ENCODE measurements at places on chromosomes 16 and 17.

GRCh38 chr17:8057691-8058114 lies 18.8 kb downstream of the ALOX15B start:
- peak; percentile 43 for DNase-seq

GRCh38 chr17:77944390-77945222 lies 13.9 kb upstream of the TNRC6C start:
- DNase-seq, result no peak

- no peak for DNase-seq
These were observed 741 bp upstream of the TLCD3A start for GRCh38 chr17:731644-732066.

DNA sequence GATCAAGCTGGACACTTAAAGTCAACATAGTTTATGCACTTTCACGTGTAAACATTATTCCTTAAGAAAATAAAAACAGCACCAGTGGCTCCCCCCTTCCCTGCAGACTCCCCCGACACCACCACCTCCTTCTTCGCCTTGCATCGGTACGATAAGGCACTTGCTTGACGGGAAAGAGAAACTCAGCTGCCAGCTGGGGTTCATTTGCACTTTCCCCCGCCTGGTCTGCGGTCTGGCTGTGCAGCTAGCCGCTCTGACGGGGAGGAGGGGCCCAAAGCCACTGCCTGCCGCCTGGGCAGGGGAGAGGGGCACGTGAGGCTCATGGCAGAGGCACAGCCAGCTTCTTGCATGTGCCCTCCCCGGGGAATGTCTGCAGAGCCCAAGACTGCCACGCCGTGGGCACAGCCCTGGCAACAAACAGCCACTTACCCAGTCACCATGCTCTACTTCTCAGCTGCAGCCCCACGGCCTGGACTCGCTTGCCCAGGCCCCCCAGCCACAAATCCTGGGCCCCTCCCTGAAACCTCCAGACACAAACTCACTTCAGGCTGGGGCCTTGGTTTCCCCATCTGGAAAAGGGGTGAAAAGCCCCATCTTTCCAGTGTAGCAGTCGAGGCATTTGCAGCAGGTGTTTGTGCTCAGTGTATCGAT lies 16.5 kb upstream of the PRM1 start:
- peak; percentile 26 for DNase-seq

DNA sequence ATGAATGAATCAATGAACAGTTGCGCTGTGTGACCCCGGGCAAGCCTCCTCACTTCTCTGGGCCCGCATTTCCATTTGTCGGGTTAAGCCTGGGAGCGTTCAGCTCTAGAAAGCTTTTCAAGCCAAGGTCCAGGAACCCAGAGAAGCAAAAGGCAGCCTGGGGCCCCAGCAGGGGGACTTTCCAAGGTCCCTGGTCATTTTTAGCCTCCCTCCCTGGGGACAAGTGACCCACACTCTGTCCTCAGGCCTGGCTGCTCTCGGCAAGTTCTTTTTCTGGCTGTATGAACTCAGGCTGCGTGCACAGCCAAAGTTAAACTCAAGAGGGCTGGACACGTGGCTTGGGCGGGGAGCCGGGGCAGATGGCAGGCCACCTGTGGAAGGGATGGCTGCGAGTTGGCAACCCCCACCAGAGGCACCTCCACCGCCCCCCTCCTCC lies 41.4 kb upstream of the CIBAR2 start:
- DNase-seq, result no peak

DNA sequence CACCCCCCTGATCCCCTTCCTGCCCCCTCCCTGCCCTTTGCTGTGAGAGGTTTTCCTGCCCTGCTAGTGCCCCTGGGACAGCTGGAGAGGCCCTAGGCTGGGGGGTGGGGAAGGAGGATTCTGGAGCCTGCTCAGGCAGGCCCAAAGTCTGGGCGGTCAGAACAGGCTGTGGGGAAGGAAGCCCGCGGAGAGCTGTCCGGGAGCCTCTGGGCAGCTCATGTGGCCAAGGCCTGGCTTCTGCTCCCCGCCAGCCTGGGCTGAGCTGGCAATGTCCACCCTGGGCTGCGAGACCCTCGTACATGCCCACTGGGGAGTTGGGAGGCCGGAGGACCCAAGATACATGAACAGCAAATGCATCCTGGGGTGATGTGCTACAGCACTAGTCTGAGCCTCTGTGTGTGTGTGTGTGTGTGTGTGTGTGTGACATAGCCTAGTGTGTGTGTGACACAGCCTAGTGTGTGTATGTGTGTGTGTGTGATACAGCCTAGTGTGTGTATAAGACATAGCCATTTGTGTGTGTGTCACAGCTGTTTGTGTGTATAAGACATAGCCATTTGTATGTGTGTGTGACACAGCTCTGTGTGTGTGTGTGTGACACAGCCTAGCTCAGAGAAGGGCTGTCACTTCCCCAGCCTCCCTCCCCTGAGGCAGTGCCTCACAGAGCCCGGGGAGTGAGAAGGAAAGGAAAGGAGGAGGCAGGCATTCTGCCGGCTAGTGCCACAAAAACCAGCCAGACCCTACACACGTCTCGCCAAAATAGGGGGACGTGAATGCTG lies 201.4 kb upstream of the CIBAR2 start:
- no peak for DNase-seq

DNA sequence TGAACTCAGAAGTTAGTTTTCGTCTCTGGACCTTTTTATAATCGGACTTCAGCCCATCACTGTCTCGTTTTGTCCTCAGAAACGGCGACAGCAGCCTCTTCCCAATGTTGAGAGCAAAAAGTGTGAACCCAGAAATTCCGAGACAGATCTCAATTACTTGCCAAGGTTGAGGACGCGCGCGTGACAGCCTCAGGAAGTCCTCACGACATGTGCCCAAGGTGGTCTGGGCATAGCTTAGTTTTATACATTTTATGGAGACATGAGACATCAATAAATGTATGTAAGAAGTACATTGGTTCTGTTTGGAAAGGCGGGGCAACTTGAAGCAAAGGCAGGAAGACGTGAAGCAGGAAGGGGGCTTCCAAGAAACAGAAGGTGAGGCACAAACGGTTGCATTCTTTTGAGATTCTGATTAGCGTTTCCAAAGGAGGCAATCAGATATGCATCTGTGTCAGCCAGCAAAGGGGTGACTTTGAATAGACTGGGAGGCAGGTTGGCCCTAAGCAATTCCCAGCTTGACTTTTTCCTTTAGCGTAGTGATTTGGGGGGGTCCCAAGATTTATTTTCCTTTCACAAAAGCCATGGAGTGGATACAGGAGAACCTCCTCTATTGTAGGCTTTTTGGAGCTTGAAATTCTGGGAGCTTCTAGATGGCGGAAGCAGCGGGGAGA lies 583 bp upstream of the ZNF747 start:
- no peak for DNase-seq

DNA sequence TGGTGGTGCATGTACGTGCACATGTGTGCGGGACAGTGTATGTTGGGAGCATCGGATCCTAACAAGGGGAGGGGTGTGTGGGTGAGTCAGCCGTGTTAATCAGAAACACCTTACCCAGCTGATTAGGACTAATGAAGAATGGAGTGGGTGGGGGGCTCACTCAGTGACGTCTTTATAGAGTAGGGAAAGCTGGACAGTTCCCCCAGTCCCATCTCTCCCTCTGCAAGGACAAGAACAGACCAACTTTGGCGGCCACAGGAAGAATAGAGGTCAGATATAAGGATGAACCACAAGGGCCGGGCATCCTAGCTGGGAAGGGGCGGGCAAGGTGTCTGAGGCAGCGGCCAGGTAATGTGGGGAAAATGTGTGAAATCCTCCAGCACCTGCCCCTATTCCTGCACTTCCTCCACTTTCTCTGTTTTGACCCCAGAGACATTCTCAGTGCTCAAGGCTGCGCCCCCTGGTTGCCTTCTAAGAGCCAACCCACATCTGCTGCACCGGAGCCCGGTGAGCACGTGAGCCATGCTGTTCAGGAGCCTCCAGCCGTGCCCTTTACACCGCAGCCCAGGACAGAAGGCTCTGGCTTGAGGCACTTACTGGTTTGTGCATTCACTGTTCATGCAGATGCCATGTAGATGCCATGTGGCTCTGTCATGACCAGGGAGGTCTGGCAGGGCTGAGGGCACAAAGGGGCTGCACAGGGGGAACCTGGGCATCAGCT lies 18.9 kb upstream of the TBX21 start:
- no peak for DNase-seq

DNA sequence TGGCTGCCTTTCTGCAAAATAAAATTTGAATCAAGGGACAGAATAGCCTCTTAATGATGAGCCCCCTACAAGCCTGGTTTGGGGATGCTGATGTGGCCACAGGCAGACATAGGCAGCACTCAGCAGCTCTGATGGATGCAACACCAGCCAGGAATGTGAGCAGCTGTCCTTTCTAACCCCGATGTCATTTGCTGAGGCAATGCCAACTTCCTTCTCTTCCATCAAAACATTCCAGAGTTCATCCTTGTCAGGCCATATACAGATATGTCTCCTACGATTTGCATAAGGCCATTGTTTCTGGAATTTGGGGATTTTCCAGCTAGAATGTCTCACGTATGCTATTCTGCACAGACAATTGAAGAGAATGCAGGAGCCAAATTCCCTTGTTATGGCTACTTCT lies 52.1 kb upstream of the MYOCD start:
- DNase-seq, result no peak

DNA sequence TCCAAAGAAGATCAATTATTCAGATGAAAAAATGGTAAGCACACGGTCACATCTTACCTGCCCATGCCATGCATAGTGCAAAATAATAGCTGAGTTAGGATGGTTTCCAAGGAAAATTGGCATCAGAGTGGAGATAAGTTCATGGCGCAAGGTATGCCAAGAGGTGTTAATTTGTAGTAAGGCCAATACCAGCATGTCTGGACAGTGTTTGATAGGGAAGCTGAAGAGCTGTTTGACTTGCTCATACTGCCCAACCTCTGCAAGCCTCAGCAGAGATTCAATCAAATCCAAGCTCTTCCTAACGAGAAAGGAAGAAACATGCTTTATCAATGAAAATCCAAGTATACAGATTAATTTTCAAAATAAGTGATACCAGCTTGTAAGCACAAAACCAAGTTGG lies 51.0 kb downstream of the CNOT1 start:
- no peak for DNase-seq

DNA sequence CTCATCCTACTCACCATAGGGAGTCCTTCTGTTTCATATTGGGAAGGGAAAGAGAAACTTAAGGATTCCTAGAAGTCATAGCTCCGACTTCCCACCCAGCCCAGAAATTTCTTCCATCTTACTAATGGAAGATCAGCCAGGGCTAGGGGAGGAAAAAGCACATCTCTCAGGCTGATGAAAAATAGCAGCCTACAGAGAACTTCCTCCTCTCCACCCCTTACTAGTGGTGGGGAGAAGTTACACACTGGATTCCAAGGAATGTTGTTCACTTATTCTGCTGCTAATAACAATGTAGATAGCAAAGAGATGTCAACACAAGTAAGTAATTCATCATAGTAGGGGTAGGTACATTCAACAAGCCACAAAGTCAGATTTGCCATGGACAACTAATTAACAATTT lies 94.4 kb downstream of the SPACA3 start:
- DNase-seq, result no peak

- DNase-seq, result no peak
These were observed 585 bp downstream of the WRAP53 start for GRCh38 chr17:7688808-7689316.

- DNase-seq, result no peak
These were observed 571 bp upstream of the NME1 start for GRCh38 chr17:51152766-51153209.

- no peak for DNase-seq
These were observed 86.6 kb upstream of the HNF1B start for GRCh38 chr17:37831492-37831891.

GRCh38 chr17:61817452-61817851 lies 45.9 kb downstream of the BRIP1 start:
- DNase-seq, result no peak

DNA sequence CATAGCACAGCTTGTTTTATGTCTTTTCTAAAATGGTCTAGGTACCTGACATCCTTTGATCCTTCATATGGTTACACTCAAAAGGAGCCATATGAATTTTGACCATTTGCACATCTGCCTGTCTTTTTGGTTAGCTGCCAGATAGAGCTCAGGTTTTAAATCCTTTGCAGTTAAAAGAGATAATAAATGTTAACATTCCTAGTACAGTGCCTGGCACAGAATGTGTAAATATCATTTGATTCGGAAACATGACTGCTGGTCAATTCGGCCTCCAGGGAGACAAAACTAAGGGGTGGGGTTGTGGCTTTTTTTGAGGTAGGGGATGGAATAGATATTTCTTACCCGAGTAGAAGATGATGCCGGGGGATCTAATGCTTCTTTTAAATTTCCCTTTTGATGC lies 64.2 kb downstream of the FTO start:
- DNase-seq, result no peak

DNA sequence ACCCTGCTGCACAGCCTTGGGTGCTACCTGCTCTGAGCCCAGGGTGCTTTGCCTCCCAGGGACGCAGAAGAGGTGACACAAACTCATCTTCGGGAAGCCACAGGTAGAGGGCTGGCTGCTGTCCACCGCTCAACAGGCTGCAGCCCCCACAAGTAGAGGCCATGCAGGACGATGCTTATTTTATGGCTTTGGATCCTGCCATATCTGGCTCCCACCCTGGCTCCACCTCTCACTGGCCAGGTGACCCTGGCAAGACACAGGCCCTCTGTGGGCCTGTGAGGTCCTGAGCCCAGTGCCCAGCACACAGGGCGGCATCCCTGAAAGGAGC lies 11.3 kb upstream of the BCAR1 start:
- no peak for DNase-seq

DNA sequence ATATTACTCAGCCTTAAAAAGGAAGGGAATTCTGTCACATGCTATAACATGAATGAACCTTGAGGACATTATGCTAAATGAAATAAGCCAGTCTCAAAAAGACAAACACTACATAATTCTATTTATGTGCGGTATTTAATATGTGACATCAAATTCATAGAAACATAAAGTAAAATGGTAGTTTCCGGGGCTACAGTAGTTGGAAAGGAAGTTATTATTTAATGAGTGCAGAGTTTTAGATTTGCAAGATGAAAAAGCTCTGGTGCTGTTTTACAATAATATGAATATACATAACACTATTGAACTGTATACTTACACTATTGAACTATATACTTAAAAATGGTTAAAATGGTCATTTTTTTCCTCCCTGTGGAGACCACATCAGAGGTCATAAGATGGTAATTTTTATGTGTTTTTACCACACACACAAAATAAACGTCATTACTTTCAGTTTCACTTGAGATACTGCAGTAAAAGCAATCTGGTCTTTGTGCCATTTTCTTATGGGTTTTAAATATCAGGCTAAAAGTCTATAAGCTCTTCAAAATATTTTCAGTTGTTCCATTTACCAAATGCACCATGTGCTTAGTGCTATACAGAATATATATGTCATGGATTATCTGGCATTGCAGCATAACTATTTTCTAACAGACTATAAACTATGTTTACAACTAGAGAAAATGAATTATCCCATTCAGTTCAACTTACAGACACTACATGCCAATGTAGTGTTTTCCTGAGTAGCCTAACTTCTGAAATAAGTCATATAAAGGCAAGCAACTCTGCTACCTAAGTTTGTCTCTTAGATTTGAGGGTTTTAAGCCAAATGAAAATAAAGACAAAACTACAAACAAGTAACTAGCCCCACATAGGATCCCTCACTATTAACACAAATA lies 90.9 kb downstream of the SPAG9 start:
- DNase-seq, result no peak

DNA sequence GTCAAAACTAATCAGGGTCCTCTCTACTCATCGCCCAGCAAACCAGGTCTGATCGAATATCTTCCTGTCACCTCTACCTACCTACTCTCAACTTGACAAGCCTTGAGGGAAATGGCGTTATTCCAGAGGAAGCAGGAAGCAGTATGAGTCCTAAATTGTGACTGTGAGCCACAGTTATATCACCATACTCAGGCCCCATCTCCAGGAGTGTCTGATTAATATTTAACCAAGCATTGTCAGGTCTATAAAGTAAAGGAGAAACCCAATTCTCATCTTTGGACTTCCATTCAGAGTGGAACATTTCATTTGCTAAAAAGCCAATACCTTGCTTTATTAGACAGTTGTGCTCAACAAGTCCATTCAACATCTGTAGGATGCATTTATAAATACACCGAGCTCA lies 17.8 kb upstream of the CLEC3A start:
- DNase-seq, result no peak
